ENCODE measurements at places on chromosomes 1 and 21.

DNA sequence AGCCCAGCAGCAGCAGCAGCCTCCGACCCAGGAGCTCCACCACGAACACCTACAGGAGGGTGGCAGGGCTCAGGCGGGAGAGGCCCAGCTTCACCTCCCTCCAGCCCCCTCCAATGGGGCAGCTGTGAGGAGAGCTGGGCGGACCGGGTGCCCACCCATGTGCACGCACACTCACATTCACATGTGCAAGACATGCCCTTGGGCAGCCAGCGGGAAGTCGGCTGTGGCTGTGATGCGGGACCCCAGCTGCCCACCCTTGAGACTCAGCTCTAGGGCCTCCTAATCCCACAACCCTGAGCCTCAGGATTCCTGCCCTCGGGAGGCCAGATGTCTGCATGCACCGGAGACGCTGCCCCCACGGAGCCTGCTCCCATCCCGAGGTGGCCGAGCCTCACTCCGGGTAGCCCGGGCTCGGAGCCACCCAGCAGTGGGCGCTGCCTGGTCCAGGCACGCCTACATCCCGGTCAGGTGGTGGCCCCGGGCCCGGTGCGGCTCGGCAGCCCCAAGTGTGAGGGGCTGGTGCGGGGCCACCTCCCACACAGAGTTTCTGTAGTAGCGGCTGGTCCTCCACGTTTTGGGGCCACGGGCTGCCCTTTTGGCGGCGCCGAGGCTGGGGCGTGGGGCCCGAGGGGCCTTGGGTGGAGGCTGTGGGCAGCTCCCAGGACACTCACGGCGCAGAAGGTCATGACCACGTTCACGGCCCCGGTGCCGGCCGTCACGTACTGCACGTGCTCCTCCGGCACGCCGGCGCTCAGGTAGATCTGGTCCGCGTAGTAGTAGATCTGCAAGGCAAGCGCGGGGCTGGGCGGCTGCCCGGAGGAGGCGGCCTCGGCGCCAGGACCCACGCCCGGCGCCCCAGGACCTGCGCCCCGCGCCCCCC is 12.9 kb upstream of the SLC2A7 start:
- no peak for DNase-seq

- no peak for DNase-seq
Observed at GRCh38 chr1:25944986-25945385, 38.8 kb upstream of the STMN1 start.

DNA sequence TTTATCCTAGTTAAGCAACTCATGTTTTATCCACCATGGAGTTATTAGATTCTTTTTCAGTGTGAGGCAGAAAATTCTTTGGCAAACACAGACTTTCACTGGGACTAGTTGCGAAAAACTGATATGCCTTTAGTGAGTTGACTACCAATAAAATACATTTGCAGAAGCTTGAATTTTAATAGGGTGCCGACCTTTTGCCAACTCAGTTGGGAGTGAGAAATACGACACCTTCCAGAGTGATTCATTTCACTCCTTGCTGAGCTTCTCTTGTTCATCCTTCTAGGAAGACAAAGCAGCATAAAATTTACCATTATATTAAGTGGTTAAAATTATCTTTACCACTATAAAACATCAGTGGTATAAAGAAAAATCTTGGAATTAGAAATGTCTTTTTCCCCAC is 1.2 kb upstream of the KRTAP23-1 start:
- DNase-seq = no peak

DNA sequence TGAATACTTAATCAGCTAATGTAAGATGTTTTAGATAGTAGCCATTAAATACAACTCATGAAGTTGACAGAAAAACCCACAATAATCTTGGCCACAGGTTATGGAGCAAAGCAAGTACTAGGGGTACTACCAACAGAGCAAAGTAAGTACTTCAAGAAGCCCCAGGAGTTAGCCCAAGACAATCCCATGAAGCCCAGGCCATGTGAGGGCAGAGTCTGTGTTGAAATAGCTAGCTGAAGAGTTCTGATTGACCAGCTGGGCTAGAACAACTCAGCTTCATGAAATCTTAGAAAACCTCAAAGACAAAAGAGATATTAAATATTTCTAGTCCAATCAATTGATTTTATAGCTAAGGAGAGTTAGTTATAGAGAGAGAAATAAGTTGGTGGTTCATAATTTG is 212.9 kb upstream of the HOOK1 start:
- DNase-seq = no peak

GRCh38 chr1:226542623-226543103 is 5.9 kb upstream of the STUM start:
- no peak for DNase-seq
